ENCODE measurements at places on chromosomes 11 and 22. TPM values are rescaled to one million over a fixed set of nuclear protein-coding genes. Genes with fewer than 3 reads are reported as not detected.

YAP1 gene
- total RNA-seq: 112 TPM

TBX1 gene
- total RNA-seq: not detected

CARD16 gene
- total RNA-seq: not detected

GRCh38 chr11:27171376-27171958 lies 130.9 kb downstream of the BBOX1 start:
- DNase-seq: no peak

DNA sequence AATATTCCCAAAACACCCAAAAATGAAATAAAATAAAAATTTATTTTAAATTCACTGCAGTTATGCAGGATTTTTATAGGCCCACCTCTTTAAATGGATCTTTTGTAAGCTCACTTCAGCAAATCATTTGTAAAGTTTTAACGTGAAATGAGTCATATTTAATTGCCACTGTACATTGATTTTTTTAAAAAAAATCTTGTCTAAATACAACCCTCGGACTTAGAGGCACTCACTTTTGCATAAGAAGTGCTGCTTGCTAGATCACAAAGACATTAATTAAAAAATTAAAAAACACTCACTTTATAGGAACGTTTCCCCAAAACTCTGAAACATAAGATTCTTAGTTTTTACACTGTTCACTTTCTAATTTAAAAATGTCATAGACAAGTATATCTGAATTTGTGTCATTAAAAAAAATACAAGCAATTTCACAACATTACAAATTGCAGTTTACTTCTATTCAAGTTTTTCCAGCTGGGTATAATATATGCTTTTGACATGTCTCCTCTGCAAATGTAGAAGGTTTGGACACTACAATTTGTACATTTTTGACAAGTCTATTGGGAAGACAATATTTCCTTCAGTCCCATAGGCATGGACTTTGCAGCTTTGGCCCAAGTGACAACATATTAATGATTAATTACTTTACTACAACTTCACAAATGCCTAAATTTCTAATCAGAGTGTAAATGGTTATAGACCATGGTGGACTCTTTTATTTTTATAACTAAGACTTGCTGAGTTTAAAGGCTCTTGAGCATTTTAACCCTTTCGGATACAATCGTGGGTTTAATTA lies 1088.4 kb downstream of the LRRC4C start:
- no peak for DNase-seq

DNA sequence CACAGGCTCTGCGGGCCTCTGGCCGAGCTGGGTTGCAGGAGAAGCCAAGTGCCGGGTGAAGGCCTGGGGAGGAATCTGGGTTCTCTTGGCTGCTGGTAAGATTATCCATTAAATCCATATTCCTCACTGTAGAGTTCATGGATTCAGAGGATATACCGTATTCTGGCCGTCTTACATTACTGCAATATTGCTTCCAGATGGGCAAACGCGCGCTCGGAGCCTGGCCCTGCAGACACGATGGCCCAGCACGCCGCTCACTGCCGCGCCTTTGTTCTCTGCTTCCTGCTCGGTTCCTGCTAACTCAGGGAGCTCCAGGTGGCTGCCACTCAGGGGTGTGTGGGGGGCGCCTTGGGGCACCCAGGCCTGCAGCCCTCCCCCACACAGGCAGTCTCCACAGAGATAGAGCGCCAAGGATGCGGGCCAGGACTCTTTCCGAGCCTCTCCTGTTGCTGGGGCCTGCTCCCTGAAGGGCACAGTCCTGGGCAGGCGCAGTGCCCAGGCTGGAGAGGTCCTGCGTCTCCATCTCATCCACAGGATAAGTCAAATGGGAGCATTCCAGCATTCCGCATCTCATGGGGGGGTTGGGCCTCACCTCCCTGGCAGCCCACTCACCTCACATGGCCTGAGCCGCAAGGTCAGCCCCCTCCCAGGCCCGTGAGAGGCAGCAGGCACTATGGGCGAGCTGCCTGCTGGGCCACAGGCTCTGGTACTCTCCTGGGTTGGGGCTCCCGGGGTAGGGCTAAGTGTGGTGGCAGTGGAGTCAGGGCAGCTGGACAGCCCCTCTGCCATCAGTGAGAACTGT lies 14.1 kb upstream of the KCNQ1OT1 start:
- DNase-seq: no peak

DNA sequence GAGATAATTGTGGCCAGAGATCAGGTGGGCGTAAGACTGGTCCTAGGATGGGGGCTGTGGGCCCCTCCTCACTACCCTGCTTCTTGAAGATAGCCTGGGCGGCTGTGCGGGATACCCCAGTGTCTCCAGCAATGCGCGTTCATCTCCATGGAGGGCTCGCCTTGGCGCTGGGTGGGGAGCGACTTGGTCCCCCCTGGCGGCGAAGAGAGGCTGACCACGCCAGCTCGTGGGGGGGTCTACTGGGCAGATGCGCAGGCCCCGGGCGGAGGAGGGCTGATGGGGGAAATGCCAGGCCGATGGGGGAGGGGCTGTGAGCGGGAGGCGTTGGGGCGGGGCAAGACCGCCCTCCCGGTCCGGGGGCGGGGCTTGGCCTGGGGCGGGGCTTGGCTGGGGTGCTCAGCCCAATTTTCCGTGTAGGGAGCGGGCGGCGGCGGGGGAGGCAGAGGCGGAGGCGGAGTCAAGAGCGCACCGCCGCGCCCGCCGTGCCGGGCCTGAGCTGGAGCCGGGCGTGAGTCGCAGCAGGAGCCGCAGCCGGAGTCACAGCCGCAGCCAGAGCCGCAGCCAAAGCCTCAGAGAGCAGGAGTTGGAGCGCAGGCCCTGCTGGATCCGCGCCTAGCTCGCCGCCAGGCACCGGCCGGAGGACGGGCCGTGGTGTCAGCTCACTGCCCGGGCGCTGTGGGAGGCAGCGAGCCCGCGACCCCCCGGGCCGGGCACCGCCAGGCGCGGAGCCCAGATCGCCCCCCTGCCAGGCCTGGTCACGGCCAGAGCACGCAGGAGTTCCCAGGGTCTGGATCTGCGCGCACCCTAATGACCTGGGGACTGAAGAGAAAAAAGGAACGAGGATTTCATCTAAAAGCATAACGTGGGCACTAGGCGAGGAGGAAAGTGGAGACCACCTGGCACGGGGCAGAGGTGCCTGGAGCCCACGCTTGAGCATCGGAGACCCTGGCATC lies at the start of gene SLC35E4:
SLC35E4 (plus strand) TSS at position 509 of the 953 bp plus-strand sequence. CDS start 670 bp downstream, outside the sequence.
- peak; percentile 80 for DNase-seq

- peak; percentile 89 for DNase-seq
These were observed 74.4 kb downstream of the ARHGAP32 start for GRCh38 chr11:129117595-129118350.

- no peak for DNase-seq
These were observed 15.3 kb downstream of the CCDC73 start for GRCh38 chr11:32779136-32779535.

DNA sequence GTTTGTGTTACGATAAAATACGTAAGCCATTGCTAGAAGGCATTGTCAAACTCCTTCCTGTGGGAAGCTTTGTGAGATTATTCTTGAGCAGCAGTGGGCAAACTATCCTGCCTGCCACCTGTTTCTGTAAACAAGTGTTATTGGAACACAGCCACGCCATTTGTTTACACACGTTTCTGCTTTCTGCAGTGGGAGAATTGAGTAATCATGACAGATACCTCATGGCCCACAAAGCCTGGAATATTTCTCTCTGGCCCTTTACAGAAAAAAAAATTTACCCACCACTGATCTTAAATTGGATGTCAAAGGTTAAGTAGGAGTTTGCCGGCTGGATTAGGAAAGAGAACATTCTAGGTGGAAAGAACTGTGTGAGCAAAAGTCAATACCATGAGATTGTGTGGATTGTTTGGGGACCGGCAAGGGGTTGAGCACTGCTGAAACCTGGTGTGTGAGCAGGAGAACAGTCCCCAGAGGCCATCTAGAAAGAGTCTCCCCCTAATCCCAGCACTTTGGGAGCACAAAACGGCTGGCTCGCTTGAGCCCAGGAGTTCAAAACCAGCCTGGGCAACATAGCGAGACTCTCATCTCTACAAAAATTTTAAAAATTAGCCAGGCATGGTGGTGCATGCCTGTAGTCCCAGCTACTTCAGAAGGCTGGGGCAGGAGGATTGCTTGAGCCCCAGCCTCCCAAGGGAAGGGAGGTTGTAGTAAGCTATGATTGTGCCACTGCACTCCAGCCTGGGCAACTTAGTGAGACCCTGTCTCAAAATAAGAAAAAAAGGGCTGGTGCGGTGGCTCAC lies 6.0 kb upstream of the PLA2G6 start:
- DNase-seq: no peak

DNA sequence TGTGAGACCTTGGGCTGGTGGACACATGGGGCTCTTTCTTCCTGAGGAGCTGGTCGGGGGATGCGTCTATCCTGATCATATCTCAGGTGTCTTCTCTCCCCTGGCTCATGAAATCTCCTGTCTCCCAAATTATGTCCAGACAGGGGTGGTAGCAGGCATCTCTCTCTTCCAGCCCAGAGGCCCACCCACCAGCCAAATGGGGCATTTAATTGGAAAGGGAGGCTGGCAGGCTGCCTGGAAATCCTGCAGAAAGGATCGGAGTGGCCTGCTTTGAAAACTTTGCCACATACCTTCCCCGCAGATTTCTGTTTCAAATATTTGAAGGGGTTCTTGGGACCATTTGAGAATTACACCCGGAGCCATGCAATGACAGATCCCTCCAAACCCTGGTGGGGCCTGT lies 37.4 kb downstream of the SMIM38 start:
- no peak for DNase-seq

- DNase-seq: no peak
These were observed at the start of gene NCF4 for GRCh38 chr22:36860821-36861659. Gene NCF4 (plus strand): TSS chr22:36861006. CDS start chr22:36861172, 166 bp downstream.

DNA sequence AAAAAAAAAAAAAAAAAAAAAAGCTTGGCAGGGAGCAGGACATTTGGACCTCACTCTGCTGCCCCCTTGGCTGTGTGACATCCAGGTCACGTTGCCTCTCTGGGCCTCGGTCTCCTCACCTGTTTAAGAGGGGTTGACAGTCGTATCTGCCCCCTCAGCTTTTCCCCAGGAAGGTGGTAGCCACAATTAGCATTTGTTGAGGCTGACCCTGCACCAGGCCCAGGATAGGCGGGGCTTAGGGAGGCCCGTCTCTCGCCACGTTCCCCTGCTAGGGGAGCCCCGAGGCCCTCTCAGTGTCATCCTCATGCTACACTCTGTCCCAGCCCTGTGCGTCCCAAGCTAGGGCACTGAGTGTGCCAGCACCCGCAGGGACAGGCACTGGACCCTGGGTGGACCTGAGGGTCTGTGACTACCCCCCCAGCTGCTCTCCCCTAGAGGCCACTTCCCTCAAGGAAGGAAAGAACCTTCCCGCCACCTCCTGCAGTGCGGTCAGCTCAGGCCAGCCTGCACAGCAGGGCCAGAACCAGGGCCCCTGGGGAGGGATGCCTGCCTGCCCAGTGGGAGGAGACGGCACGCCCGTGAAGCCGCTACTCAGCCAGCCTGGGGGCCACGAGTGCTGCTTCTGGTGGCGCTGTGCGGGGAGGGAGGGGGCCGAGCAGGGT lies 38.5 kb upstream of the PPARA start:
- DNase-seq: peak; percentile 4

DNA sequence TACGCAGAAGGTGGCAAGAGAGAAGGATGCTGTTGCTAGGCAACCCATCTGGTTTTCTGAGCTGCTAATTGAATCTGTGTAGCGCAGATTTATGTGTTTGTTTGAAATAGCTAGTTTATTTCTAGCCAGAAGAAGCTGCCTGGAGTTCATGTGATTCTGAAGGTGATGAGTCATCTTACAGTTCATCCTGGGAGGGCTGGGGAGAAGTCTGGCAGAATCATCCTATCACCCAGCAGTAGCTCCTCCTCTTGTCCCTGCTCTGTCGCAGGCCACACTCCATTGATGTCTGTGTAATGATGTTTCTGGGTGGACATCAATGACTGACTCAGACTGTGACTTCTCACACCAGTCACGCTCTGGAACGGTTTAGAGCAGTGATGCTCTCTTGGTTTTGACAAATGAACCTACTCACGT lies 4.8 kb upstream of the FBXO7 start:
- no peak for DNase-seq

- no peak for DNase-seq
These were observed 87.7 kb downstream of the CDKN1C start for GRCh38 chr11:2797741-2798361.

GRCh38 chr11:134159652-134160051 lies 64.1 kb downstream of the NCAPD3 start:
- DNase-seq: no peak

GRCh38 chr11:131373095-131373725 lies 2.8 kb downstream of the NTM start:
- DNase-seq: no peak

All from HT-29 (cell line).